ENCODE measurements at places on chromosomes 5 and 9.

DNA sequence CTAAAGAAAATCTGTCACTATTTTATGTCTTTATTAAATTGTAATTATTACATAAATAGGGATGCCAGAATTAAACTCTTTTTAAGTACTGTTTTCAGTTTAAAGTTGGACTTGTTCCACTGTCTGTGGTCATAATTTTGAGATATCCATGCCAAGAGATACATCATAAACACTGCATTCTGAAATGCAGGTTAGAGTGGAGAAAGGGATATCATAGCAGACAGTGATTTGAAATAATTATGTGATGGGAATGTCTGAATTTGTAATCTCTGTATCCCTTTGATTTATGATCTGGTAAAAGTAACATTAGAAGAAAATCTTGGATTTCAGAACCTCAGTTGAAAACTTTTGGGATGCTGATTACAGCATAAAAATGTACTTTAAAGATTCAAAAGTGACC, 222.1 kb downstream of the GOLPH3 start:
- DNase-seq: no peak

DNA sequence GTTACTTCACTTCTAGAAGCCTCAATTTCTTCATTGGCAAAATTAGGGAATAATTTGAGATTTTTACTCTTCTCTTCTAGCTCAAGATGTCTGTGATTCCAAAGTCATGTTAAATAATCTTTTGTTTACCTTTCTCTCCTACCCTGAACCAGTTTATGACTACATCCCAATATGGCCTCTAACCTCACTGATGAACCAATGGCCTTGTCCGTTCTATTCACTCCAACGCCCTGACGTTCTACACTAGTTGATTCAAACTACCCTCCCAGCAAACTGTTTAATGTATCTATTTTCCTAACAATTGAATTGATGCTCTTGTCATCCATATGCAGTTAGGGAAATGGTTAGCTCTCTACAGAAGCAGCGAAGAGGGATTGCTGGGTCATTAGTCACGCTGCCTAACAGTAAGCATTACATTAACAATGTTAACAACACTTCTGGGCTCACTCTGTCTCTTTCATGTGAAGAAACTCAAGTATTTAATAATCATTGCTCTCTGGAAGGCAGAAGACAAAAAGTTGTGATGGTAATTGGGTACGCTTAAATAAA, 38.0 kb downstream of the RAPGEF1 start:
- DNase-seq: no peak

GRCh38 chr5:127324756-127325155, 34.2 kb downstream of the MEGF10 start:
- no peak for DNase-seq

- DNase-seq: no peak
Measured at GRCh38 chr9:27429436-27429835, 94.7 kb upstream of the IFNK start.

Data from adipocyte (in vitro differentiated cells).